ENCODE measurements at places on chromosomes 12 and 14.

DNA sequence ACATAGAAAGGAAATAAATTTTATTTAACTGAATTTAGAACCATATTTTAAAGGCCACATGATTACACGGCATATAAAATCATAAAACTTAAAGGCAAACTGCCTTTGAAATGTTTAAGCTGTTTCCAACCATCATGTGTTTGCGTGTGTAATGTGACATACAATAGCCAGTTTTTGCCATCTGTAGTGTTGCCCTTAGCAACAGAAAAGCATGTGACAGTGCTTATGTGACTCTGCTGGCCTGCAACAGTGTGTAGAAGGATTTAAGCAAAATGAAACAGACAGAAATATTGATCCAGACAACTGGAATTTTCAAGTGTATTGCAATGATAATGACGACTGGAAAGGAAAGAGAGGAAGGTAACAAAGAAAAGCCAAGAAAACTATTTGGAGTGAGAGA is 49.5 kb downstream of the TSPAN19 start:
- DNase-seq: no peak

GRCh38 chr14:91636604-91637003 is 95.3 kb downstream of the CATSPERB start:
- DNase-seq: no peak

- no peak for DNase-seq
Observed at GRCh38 chr12:115683240-115683780, 594.2 kb downstream of the MED13L start.

DNA sequence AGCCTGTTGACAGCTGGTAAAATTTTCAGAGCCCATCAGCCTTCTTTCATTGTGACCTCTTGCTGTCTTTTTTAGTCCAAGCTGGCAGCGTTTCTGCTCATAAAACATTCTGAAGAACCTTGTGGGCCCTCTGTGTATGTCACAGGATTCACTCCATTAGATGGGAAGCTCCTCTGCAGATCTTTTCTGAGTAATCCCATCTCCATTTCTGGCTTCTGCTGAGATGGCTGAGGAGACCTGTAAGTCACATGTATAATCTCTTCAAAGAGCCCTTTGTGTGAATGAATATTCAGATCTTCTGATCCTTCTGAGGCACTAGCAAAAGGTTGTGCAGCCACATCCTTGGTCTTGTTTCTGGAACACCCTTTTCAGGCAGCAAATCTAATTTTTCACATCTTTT is 2.8 kb downstream of the RXYLT1 start:
- DNase-seq: no peak

GRCh38 chr14:38199739-38200138 is 8.0 kb upstream of the SSTR1 start:
- peak; percentile 24 for DNase-seq

- no peak for DNase-seq
Observed at GRCh38 chr14:51922624-51923023, 62.2 kb downstream of the GNG2 start.

- peak; percentile 79 for DNase-seq
Observed at GRCh38 chr12:9064815-9065606, 50.7 kb downstream of the A2M start.

GRCh38 chr14:100894416-100894815 is 9.1 kb downstream of the RTL1 start:
- no peak for DNase-seq

Measured in RWPE1 (cell line).